ENCODE measurements at places on chromosomes 5 and 9.

DNA sequence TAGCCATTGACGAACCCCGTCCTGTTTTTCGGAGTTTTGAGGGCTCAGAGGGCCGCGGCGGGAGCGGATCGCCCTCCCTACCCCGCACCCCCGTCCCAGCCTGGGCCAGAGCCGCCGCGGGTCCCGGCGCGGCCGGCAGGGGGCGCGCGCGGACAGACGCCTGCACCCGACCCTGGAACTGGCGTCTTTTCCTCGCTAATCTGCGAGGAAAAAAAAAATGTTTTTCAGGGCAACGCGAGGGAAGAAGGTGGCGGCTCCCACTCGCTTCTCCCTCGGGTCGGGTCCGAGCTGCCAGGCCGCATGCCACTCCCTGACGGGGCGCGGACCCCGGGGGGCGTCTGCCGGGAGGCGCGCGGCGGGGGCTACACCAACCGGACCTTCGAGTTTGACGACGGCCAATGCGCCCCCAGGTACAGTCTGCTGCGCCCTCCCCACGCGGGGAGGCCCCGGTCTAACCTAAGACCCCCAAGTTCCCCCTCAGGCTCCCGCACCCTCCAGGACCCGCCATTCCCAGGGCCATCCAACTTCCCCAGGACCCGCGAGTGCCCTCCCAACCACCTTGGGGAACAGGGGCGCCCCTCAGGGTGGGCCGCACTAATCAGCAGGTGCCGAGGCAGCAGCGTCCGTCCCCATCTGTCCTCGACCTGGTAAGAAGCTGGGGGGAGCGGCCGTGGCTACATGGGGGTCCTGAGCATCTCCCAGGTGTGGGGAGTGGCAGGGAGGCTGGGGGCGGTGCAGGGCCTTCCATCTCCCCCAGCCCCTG, at the start of gene KCNT1:
KCNT1 (plus strand) TSS at position 227 of the 763 bp plus-strand sequence; CDS start at position 301, 74 bp downstream.
- peak; percentile 47 for DNase-seq

DNA sequence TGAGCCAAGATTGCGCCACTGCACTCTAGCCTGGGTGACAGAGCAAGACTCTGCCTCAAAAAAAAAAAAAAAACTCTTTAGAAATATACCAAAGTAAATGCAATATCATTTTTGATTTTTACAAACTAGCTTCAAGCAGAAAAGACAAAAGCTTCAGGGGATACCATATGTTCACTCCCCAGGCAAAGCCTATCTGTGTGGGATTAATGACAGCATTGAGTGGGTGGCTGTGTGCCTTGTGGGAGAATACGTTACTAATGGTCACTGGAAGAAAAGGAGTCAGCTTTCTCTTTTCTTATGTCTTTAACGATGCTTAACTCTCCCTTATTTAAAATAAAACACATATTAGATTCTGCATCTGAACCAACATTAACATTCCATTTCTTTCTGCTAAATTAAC, 1.9 kb downstream of the PCA3 start:
- no peak for DNase-seq

- peak; percentile 60 for DNase-seq
Observed at GRCh38 chr5:42912184-42912798, 100.6 kb upstream of the SELENOP start.

- DNase-seq: no peak
Observed at GRCh38 chr5:145479857-145480256, 355.3 kb downstream of the PRELID2 start.

DNA sequence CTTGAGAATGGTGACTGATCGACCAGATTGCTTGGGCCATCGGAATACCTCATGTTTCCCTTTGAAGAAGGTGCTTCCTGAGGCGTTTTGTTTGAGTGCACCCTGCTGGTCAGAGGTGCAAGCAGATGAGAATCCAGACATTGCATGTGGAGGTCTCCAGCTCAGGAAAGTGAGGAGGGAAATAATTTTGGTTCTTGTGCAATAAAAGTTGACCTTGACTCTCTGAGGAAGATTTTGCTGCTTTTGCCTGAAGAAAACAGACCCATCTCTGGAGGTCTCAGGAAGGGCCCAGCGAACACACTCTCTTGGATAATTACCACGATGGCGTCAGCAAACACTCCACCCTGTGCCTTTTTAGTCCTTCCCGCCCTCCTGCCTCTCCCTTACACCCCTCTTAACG, 69.7 kb downstream of the GRAMD2B start:
- no peak for DNase-seq

Data from activated CD4-positive, alpha-beta T cell treated with anti-CD3 and anti-CD28 coated beads, Interleukin-2, amount 10 ng/mL, durations not matched to agents 7 days and 5 days (primary cell).